Mucosa of gallbladder (tissue), 1 donor: ENCODE measurements at places on chromosomes 5 and 9. TPM values are rescaled to one million over a fixed set of nuclear protein-coding genes. Genes with fewer than 3 reads are reported as not detected.

GRCh38 chr9:3900673-3901318 lies 375.0 kb upstream of the RFX3 start:
- no peak for DNase-seq

GRCh38 chr9:22913518-22913917 lies 466.9 kb downstream of the DMRTA1 start:
- no peak for DNase-seq

GRCh38 chr5:112304743-112305142 lies 114.3 kb downstream of the EPB41L4A start:
- DNase-seq = no peak

- DNase-seq = no peak
Observed at GRCh38 chr5:176514244-176514950, 22.8 kb downstream of the RNF44 start.

GRCh38 chr5:10977011-10977410 lies 216.0 kb upstream of the DAP start:
- DNase-seq = no peak

MAN2A1 gene
- 105 TPM for total RNA-seq
